NCI-H446 (cell line): ENCODE measurements at places on chromosomes 7 and 10.

GRCh38 chr10:121462281-121462680, 136.0 kb downstream of the FGFR2 start:
- no peak for DNase-seq

- no peak for DNase-seq
Observed at GRCh38 chr7:148950806-148951205, 66.7 kb upstream of the EZH2 start.

DNA sequence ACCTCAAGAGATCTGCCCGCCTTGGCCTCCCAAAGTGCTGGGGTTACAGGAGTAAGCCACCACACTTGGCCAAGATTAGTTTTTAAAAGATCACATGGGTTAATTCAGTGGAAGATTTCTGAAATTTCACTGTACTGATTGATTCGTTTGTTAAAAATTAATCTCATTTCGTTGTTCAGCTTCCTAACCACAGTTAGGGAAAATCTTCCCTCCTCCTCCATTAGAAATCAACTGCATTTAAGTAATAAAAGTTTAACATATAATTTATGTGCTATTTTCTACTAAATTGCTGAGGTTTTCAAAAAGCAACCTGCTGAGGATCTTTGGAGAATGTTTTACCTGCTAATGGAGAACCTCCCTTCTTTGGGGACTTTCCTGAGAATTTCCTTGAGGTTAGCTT, 522.4 kb downstream of the GATA3 start:
- DNase-seq, result no peak

- peak; percentile 7 for DNase-seq
Observed at GRCh38 chr7:78924581-78924980, 528.9 kb downstream of the MAGI2 start.

DNA sequence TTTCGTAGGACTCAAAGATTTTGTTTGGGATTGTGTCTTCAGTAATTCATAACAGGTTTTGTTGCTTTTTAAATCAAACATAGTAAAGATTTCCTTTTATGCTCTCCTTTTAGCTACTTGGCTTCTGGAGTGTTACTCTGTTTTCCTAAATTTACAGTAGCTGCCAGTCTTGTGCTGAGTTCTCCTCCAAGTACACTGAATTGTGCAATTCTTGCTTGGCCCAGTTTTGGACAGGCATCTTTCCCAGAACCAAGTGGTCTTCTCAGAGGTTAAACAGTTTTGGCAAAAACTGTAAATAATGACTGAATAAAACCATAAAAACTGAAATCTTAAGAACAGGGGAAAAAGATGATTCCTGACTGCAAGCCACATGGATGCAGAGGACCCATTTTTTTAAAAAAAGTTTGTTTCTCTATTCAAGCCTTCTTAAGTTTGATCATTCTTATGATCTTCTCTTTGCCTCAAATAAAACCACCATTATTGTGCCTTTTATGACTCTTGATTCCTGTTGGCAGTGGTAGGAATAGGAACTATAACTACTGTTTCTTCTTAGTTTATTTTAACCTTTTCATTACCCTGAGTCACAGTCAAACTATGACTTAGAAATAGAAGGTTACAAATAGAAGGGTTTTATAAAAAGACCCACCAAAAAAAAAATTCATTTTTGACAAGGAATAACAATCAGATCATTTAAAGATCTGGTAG, 88.0 kb downstream of the MDFIC start:
- no peak for DNase-seq

GRCh38 chr7:87213252-87213651, 6.3 kb downstream of the TMEM243 start:
- no peak for DNase-seq

- no peak for DNase-seq
Observed at GRCh38 chr10:6270951-6271350, 68.2 kb downstream of the PFKFB3 start.

- DNase-seq, result no peak
Observed at GRCh38 chr7:81590131-81590530, 179.7 kb downstream of the HGF start.

DNA sequence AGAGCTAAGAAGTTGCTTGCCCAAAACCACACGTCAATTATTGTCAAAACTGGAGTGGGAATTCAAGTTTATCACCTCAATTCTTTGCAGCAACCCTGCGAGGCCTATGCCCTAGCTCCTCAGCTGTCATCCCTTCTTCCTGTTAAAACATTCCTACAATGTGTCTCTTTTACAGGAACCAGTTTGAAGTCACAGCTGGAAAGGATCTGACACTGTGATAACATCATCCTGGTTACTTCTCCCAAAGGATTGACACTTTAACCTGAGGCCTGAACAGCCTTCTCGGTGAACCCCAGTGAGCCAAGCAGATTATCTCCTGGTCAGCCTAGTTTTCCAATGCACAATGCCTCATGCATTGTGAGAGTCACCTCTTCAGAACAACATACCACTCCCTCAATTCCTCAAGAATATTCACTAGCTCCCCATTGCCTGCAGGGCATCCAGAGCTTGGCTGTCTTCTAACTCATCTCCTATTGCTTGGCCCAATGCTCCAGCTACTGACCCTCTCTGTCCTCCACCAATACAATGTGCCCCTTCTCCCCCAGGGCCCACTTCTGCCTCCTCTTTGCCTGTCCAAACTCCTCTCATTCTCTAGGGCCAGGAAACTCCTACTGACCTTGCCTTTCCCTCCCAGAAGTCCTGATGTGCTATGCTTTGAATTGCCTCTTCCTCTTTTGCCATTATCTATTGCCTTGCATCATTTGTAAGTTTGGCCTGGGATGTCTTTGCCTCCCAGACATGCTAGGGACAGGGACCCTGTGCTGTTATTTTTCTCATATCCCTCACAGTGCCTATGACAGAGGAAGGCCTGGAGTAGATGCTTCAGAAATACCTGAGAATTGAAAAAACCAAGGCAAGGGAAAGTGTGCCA, 10.4 kb upstream of the DLG5 start:
- DNase-seq, result no peak

DNA sequence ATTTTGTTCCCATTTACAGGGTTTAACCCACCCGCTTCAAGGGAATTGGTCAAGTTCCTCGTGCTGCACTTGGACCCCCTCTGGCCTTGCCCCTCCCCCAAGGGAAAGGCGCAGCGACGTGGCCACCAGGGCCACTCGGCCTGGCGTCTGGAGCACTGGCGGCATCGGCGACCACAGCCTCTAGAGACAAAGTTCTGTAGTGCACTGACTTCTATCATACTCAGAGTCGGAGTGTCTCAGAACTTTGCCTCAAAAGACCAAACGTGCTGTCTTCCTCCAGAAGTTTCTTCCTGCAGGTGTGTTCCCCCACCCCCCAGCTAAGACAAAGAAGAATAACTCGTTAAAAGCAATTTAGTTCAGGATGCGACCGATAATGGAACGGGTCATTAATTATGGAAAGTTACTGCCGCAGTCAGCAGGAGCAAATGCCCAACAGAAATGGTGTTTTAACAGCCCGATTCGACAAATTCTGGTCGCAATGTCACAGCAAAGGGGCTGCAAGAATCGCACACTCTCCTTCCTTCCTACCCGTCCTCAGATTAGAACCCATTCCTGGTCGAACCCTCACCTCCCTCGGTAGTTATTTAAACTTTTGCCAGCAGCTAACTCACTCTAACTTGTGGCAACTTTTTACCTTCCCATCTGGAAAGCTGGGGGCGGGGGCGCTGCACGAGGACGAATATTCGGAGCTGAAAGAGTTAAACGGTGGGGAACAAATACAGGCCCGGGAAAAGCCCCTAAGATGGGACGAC, 202.1 kb upstream of the NFE2L3 start:
- no peak for DNase-seq

DNA sequence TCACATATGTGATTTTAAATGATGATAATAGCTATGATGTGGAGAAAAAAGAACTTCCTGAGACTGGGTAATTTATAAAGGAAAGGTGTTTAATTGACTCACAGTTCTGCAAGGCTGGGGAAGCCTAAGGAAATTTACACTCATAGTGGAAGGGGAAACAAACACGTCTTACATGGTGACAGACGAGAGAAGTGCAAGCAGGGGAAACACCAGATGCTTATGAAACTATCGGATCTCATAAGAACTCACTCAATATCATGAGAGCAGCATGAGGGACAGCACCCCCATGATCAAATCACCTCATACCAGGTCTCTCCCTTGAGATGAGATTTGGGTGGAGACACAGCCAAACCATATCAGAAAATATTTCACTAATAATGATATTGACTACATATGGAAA, 4.1 kb upstream of the LIPN start:
- DNase-seq, result no peak

DNA sequence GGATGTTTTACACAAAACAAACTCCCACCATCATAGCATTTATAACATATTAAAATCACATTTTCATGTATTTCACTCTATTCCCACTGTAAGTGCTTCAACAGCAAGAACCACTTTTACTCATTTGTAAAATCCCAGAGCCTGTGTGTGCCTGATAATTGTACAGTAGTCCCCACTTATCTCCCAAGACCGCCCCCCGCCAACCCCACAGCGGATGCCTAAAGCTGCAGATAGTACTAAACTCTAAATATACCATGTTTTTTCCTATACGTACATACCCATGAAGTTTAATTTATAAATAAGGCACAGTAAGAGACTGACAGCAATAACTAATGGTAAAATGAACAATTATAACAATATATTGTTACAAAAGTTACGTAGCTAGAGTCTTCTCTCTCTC, 33.5 kb downstream of the EZH2 start:
- no peak for DNase-seq

DNA sequence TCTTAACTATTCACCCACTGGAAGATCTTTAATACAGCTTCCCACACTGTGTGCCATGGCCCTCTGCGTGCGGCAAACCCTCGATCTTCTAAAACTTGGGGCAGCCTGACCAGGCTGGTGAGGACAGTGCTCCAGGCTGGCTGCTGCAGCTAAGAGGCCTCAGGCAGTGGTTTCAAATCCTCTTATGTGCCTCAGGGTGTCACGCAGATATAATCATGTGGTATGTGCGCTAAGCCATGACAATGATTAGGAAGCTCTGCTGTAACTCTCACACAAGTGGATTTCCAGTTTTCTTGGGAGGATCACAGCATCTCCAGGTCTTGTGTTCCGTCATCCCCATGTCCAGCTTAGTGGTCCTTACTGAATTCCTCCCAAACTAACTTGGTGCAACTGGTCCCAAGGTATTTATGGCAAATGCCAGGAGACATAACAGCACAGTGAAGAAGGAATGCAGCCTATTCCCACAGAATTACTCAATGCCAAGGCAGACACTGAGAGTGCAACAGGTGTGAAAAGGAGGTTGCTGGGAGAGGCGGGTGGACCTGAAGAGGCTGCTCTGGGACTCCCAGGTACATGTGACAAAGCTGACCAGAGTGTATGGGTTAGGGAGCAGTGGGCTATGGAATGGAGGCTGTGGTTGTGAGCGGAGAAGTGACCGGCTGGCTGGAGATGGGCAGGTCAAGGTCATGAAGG, 2.3 kb downstream of the HPS1 start:
- DNase-seq, result no peak

DNA sequence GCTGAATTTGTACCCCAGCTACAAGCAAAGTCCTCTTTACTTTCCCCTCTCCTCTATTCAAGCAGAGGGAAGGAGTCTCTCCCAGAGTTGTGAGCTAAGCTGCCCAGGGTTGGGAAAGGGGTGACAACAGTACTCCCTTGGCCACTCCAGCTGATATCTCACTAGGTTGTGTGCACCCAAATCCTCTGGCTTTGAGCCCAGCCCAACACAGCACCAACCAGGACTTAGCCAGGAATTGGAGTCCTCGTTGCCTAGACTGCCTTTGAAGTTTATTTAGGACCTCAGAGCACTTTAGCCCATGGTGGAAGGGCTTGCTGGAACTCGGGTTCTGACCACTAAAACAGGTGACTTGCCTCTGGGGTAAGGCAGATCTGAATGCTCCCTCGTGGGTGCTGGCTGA, 35.7 kb upstream of the DYNC1I1 start:
- no peak for DNase-seq

DNA sequence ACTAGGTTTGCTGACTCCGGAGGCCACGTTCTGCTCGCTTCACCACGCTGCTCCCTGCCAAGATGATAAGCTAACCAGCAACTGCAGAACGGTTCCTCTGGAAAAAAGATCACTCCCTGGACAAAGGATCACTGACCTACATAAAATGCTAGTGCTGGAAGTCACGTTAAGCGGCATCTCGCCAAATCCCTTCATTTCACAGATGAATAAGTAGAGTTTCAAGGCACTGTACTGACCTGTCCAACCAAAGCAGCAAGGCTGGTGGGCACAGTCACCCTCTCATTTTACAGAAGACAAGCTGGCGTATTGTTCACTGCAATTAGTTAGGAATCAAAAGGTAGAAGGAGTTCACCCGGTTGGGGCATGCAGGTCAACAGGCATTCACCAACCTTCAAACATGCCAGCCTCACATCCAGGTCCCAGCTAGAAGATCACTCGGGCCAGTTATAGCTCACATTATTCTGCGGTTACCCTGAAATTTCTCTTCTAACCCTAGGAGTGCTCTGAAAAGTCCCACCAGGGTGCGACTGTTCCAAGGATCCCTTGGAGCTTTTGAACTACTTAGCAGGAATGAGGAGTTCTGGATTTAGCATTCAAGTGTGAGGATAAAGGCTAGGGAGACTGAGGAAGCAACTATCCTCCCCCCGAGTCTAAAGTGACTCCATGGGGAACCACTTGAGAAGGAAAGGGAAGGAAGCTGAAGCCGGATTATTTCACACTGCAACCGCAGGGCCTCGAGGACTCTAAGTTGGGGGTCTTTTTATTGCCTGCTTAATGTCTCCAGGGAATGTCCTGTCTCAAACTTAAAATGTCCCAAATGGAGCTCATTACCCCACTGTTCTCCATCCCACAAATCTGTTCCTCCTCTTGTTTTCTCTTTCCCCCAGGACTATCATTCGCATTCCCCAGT, 32.8 kb downstream of the HIPK2 start:
- no peak for DNase-seq

- no peak for DNase-seq
Observed at GRCh38 chr7:101466871-101467270, 104.2 kb downstream of the COL26A1 start.

GRCh38 chr7:10723832-10724231, 249.8 kb upstream of the PHF14 start:
- DNase-seq, result no peak

- DNase-seq, result no peak
Observed at GRCh38 chr10:75619635-75620034, 188.2 kb downstream of the LRMDA start.

DNA sequence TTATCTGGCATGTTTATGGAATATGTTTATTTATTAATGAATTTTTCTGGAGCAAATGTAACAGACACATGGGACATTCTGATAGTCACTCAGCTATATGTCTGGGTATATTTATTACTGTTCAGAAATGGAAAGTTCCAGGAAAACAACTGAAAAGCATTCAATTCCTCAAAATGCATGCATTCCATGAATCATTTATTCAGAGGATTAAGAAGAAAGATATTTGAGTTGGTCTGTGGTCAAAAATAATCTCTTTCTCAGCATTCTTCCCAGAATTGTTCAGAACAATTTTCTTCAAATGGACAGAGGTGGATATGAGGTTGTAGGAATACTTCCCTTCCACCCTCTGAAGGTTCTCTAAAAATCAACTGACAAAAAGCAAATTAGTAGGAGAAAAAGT, 97.6 kb upstream of the ITGB1 start:
- no peak for DNase-seq

- peak; percentile 5 for DNase-seq
Observed at GRCh38 chr7:93442478-93443224, 131.9 kb downstream of the CALCR start.

GRCh38 chr10:131480066-131480465, 168.5 kb upstream of the TCERG1L start:
- DNase-seq, result no peak
